ENCODE measurements at places on chromosomes 12 and 14.
A peak's percentile ranks its signal among the peaks of the same experiment; 100 is the strongest.

DNA sequence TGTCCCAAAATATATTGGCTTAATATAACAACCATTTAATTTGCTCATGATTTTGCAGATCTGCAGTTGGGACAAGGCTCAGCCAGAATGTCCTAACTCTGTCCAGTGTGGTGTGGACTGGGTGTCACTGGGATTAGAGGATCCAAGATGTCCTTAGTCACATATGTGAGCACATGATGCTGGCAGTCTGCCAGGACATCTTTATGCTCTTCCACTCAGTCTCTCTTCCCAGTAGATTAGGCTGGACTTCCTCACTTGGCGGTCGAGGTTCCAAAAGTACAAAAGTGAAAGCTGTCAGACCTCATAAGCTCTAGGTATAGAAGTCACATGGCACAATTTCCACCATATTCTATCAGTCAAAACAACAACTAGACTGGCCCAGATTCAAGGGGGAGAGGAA, 167.9 kb upstream of the NTF3 start:
- DNase-seq: no peak

DNA sequence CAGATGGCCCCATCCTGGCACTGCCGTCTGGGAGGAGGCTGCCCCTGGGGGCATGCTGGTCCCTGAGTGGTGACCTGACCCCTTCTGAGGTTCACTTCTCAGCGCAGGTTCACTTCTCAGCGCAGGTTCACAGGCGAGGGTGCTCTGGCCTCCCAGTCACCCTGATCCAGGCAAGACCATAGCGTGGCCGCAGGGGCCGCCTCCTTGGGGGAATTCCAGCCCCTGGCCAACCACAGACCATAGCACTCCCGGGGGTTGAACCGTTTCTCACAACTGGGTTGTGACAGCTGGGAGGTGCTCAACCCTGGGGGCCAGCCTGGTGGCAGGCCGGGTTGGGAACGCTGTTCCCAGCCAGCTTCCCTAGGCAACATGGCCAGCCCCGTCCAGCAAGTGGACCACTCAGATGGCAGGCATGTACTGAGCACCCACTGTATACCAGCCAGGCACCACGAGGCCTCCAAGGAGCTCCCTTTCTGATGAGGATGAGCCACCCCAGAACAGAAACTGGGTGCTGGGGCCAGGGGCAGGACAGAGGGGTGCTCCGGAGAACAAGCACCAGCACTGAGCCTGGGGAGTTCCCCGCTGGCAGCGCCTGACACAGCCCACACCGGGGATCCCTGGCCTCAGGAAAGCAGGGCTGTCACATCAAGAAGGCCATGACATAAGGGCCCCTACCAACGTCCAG, 28.3 kb upstream of the ZFP36L1 start:
- DNase-seq: no peak

- DNase-seq: peak; percentile 15
Observed at GRCh38 chr12:100794441-100795173, at the start of gene ANO4. TSS of gene ANO4 (plus strand) at chr12:100794776. CDS start at chr12:100901786, 107,010 bp downstream.

- DNase-seq: no peak
Observed at GRCh38 chr12:52681526-52682380, 1.5 kb upstream of the KRT1 start.

DNA sequence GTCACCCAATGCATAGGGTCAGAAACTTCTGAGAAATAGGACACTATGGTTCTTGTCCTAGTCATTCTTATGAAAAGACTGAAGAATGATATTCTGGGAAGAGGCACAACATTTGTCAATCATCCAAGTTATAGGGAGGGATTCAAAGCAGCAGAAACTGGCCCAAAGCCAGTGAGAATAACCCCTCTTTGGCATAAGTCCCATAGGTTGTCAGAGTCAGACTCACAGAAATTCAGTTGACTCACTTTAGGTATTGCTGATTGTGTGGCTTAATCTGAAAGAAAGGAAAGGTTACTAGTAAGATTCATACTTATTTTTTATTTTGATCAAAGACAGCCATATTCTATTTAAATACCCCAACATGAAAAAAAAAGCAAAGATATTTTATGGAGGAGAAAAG, 151.0 kb downstream of the SRGAP1 start:
- no peak for DNase-seq

- no peak for DNase-seq
Observed at GRCh38 chr14:75417674-75418073, 10.1 kb upstream of the JDP2 start.

DNA sequence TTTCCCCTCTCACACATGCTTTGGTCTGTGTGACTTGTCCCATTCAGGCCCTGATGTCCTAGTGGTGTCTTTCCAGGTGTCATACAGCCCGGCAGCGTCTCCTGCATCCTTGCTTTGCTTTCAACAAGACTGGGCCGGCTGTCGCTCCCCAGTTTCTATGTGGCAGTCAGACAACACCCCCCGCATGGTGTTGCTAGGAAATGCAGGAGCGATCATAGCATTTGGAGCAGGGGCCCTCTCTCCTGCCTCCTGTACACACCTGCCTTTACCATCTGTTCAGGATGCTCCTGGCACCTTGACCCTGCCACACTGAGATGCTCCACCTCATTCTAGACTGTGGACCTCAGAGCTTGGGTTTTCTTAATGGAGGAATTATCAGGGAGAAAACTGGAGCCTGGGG, 29.5 kb downstream of the CACNA1C start:
- DNase-seq: no peak
